HL-60 (cell line): ENCODE measurements at places on chromosomes 6 and 20.

GRCh38 chr20:49575551-49576060, 7.7 kb upstream of the PTGIS start:
- DNase-seq: no peak

GRCh38 chr20:49483696-49484123, 1.2 kb upstream of the KCNB1 start:
- no peak for DNase-seq

- no peak for DNase-seq
Measured at GRCh38 chr20:13029687-13030375, 21.1 kb downstream of the SPTLC3 start.

DNA sequence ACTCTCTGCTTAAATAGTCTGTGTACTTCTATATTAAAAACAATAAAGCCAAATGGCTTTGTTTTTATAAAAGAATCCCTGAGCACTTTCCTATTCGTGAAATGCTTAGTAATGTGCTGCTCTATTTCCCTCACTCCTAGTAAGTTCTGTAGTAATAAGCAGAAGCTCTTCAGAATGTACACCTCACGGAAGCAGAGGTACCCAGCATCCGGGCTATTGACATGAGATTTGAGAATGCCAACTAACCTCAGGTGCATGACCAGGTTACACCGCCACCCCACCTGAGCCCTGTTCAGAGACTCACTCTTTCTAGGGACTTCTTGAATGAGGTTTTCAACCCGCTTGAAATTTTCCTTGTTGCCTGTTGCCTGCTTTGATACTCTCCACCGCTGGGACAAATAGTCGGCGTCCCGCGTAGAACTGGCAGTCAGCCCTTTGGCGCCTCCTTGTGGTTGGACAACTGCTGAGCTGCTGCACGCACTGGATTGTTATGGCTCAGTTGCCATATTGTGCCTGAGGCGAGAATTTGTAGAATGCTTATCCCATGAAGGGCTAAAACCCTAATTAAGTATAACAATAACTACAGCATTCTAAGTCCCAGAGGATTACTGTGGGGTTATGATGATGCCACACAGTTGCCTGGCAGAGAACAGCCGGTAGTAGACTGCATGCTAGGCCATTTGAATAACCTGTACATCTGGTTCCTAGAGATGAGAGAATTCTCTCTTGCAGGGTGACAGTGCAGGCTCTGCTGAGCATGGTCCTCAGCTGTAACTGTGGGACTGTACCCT, 95.4 kb downstream of the KHDC1L start:
- peak; percentile 35 for DNase-seq

DNA sequence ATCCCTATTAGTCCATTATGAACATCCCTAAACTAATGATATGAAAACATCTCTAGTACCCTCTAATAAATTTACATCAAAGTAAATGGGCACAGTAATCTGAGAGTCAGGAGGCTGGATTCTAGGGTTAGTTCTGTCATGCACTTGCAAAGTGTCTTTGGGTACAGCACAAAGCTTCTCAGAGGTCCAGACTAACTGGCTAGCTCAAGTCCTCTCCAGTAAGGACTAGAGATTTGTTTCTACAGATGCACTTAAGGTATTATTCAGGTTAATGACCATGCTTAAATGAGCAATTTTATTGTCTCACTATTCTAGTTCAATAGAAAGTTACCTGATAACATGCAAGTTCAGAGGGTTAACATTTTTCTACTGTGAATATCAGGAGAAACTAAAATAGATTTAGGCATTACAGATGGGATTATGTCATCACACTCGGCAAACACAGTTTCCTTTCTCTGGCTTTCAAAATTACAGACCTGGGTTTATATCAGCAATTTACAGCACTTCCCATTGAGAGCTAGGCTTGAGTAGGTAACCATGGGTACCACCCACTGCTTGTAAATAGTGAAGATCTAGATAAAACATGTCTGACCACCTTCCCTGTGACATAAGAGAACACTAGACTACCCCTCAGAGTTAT, 402.9 kb upstream of the RUNX2 start:
- DNase-seq: no peak

GRCh38 chr6:5123296-5124143, 38.4 kb downstream of the PPP1R3G start:
- no peak for DNase-seq

DNA sequence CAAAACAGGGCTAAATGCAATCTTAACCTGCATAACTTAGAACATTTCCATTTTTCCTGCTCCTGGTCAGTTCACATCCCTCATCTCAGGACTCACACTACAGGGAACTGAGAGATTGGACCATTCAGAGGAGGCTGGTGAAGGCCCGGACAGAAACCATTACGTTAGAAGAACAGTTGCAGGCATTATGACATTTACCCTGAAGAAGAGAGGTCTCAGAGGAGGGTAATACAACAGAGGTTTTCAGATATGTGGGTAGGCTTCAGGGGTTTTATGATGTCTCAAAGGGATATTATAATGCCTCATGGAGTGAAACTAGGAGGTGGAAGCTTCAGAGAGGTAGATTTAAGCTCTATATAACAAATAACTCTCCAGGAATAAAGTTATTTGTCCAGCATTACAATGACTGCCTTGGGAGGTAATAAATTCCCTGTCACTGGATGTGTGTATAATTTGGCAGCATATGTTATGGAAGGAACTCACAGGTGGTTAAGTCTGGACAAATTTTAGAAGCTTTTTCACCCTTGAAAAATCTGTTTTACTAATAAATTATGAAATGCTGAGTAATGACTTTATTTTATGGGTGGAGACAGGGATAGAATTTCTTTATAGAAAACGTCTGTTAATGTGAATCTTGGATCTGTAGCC, 36.7 kb upstream of the RIPOR2 start:
- no peak for DNase-seq

- DNase-seq: no peak
Measured at GRCh38 chr6:1203546-1203945, 108.4 kb upstream of the FOXQ1 start.

DNA sequence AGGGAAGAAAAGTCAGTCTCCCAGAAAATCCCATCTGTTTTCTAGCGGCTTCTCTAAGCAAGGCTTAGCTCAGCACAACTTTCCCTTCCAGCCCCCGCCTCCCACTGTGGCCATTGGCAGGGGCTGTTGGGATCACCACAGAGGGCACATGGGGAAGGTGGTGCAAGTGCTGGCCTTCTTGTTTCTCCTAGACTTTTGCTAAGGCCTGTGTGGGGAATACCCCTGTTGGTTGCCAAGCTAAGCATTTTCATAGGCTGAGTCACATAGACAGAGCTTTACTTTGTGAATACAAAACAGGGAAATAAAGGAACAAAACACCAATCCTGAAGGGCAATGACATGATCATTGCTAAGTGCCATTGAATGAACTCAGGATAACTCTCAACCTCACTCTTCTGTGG, 32.4 kb upstream of the TIAM2 start:
- no peak for DNase-seq

DNA sequence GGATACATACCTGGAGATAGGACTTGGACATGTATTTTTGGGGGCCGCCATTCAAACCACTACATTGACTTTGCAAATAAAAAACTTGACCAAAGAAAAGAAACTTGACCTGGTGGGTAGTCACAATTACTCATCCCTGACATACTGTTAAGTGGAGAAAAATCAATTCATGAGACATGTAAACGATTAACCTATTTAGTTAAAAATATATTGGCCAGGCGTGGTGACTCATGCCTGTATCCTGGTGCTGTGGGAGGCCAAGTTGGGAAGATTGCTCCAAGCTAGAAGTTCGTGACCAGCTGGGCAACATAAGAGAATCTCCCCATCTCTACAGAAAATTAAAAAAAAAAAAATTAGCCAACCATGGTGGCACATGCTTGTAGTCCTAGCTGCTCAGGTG, 2.5 kb upstream of the SRSF12 start:
- no peak for DNase-seq

DNA sequence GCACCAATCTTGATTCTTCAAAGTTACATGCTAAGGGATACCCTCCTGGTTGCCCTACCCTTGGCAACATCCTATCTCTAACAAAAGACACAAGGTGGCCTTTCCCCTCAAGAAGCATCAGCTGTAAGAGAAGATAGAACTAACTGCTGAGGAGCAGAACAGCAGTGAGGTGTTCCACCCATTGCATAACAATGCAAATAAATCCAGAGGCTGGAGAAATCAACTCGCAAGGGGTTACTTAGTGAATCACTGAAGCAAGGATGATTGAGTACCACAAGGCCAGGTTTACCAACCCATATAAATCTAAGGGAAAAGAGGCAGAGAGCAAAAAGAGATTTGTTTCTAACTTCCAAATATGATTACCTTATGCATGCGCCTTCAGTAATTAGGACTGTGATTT, 36.7 kb downstream of the F13A1 start:
- DNase-seq: no peak

GRCh38 chr6:14228571-14228970, 111.0 kb downstream of the CD83 start:
- DNase-seq: no peak

GRCh38 chr6:141452354-141452686, 680.4 kb upstream of the GJE1 start:
- DNase-seq: no peak

DNA sequence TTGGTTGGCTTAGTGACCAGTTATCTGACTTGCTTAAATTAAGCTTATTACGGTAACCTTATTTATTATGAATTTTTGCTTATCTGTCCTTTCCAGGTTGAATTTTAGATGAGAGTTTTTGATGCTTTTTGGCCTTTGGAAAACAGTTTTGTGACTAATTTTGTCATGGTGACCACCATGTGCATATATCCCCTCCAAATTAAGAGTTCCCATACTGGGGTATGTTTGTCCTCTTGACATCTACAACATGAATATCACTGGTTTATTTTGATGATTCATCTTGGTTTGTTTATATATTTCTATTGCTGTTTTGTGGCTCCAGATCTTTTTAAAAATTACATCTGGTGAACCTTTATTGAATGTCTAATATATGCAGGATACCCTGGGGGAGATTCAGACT, 61.4 kb downstream of the PHF20 start:
- no peak for DNase-seq

DNA sequence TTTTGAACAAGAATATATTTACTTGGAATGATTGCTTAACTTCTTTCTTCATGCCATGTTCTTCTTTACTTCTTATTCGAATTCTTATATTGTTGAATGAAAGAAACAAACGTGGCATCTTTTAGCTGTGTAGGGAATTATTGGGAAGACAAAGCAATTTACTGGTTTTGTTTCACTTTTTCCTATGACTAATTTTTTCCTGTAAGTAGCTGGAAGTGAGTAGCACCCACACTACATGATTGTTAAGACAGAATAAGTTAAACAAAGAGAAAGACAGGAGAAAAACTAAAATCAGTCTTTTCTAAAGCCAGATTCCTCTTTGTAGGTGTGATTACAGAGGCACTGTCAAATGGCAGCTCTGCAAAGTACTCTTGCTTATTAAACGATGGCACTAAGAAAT, 593.4 kb downstream of the EYS start:
- DNase-seq: no peak

- peak; percentile 62 for DNase-seq
Measured at GRCh38 chr6:30101444-30102413, 11.2 kb downstream of the TRIM31 start.

GRCh38 chr6:43070028-43070632, 6.0 kb upstream of the PTK7 start:
- DNase-seq: peak; percentile 17

GRCh38 chr6:25122622-25123237, 156.4 kb upstream of the CARMIL1 start:
- no peak for DNase-seq

DNA sequence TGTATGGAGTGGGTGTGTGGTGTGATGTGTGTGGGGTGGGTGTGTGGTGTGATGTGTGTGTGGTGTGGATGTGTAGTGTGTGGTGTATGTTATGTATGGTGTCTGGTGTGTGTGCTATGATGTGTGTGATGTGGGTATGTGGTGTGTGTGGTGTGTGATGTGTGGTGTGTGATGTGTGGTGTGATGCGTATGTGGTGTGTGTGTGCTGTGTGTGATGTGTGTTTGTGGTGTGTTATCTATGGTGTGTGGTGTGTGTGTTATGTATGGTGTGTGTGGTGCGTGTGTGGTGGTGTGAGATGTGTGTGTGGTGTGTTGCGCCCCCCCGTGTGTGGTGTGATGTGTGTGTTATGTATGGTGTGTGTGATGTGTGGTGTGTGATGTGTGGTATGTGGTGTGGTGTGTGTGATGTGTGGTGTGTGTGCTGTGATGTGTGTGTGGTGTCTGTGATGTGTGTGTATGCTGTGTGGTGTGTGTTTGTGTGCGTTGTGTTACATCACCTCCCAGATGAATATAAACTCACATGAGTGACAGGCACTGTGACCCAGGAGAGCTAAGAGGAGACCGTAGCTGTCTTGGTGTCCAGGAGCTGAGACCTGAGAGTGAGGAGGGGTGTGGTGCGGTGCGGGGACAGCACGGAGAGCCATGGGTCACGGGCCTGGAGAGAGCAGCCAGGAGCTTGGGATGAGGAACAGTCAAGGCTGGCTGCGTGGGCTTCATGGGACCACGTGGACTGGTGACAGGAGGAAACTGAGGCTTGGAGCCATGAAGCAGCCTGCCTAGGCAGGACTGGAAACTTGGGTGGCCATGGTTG, 8.8 kb downstream of the DLGAP4 start:
- DNase-seq: no peak

GRCh38 chr20:60210779-60211617, 252.8 kb downstream of the CDH26 start:
- DNase-seq: peak; percentile 29

- no peak for DNase-seq
Measured at GRCh38 chr20:25527949-25528348, 57.4 kb downstream of the NINL start.

GRCh38 chr20:32164984-32165735, 42.4 kb downstream of the PLAGL2 start:
- no peak for DNase-seq

DNA sequence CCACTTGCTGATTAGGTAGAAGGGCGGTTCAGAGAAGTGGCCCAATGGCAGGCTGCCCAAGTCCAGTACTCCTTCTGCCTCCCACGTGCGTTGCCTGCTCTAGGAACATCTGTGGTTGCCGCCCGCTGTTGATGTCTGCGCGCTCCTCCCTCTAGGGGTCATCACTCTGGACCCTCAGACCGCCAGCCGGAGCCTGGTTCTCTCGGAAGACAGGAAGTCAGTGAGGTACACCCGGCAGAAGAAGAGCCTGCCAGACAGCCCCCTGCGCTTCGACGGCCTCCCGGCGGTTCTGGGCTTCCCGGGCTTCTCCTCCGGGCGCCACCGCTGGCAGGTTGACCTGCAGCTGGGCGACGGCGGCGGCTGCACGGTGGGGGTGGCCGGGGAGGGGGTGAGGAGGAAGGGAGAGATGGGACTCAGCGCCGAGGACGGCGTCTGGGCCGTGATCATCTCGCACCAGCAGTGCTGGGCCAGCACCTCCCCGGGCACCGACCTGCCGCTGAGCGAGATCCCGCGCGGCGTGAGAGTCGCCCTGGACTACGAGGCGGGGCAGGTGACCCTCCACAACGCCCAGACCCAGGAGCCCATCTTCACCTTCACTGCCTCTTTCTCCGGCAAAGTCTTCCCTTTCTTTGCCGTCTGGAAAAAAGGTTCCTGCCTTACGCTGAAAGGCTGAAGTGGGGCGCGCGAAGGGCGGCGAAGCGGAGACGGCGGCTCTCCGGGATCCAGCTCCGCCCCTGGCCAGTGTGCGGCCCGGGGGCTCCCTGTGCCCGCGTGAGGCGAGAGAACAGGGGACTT, 8.5 kb downstream of the TRIM15 start:
- DNase-seq: no peak

- DNase-seq: no peak
Measured at GRCh38 chr20:24957326-24958016, 8.4 kb downstream of the CST7 start.
